Activated T-helper 17 cell treated with anti-CD3 and anti-CD28 coated beads, Interleukin-2, amount 50 U/mL, for 72 hours (primary cell): ENCODE measurements at places on chromosomes 4 and X. TPM values are rescaled to one million over a fixed set of nuclear protein-coding genes. Genes with fewer than 3 reads are reported as not detected.

DNA sequence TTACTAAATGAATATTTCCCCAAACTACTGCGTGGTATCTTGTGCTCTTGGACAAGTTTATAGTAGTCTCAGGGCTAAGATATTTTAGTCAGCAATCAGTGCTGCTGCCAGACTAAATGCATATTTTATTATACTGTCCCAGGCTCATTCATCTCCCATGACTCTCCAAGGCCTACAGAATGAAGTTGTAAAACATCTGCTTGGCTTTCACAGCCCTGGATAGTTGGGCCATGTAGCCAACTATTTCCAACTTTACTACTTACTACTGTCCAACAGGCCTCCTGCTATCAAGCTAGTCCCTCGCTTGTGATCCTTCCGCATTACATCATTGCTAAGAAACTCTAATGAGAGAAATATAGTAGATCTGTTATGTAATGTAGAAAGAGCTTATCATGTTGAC lies 31.4 kb downstream of the MAGEB16 start:
- ATAC-seq: no peak

GRCh38 chrX:110042496-110042895 lies 39.6 kb downstream of the TMEM164 start:
- no peak for ATAC-seq

SRPK3 gene
- total RNA-seq: not detected

DNA sequence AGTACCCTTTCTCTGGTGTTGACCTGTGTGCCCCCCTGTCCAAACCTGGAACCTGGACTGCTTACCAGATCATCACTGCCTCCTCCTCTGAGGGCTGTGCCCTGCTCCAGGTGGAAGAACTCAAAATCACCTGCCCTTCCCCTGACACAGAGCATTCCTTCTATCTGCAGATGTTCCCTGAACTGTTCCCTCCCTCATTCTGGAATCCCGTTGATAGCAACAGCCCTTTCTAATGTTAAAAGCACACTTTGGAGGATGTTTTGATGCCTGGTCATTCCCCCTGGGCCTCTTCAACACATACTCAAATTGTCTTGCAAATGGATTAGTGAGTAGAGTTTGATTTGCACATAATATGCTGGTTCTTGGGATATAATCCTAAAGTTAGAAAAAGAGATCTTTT lies 225.8 kb downstream of the FGF13 start:
- ATAC-seq: no peak

FRMPD4 gene
- not detected for total RNA-seq

FGB gene
- not detected for total RNA-seq

GIMD1 gene
- total RNA-seq: not detected

- no peak for ATAC-seq
Measured at GRCh38 chrX:106566362-106566761, 45.4 kb upstream of the RADX start.

IL2RG gene
- 698 TPM for total RNA-seq

GRCh38 chr4:173482330-173482931 lies 47.6 kb downstream of the HAND2 start:
- ATAC-seq: peak; percentile 35

STPG2 gene
- total RNA-seq: 0.19 TPM

DNA sequence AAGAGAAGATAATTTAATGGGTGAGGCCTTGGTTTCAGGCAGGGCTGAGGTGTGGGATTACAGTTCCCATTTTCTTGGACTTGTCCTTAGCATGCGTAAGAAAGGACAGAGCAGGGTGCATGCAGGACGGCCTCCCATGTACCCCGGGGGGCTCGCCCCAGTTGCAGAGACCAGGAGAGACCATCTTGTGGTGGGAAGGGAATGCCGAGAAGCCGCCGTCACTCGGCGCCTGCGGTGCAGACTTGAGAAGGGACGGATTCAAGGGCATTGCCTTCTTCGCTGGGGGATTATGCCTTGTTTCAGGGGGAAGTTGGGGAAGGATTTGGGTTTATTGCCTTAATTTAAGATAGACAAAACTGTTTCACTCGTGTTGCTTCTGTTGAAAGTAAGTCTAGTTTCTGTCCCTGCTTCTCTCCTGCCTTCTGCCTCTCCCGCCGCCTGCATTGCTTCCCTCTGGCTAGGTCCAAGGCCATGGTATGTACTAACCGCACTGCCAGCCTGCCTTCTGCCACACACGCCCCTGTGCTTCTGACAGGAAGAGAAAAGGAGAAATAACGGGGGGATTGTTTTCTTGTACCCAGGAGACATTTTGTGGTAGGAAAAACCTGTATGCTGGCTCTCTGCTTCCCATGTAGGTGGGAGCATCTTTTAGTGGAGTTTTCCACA lies 175.9 kb downstream of the DCLK2 start:
- ATAC-seq: no peak

MAGEA8 gene
- not detected for total RNA-seq
